ENCODE measurements at places on chromosomes 11 and 22.

- DNase-seq = no peak
Measured at GRCh38 chr22:28989484-28989883, 72.1 kb downstream of the C22orf31 start.

DNA sequence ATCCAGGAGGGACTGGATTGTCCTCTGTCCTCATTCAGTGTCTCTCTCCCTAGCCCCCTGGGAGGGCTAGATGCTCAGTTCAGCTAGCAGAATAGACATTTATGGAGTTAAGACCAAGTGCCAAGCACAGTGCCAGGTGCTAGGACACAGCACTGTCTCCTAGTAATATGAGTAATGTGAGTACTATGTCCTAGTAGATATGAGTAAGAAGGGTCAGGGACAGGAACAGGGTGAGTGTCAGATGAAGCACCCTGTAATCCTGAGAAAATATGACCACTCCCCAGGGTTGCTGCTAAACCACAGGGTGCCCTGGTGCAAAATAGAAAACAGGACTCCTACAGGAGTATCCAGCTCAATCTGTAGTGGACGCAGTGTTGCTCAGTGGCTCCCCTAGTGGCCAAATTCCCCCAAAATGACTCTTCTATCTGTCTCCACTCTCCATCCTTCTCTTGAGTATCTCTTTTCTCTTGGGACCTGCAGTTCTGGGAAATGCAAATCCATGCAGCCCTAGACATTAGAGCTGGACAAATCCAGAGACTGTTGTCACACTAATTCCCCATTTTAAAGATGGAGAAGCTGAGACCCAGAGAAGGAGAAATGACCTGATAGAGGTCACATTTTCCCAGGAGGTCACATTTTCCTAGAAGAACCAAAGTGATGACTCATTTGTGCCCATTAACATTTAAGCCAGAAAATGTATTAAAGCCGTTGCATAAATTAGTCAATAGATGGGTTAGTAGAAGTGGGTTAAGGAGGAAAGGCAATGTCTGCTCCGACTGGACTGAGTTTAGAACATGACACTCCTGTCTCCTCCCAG lies 214.3 kb downstream of the NXPE2 start:
- DNase-seq = peak; percentile 9

- DNase-seq = peak; percentile 99
Measured at GRCh38 chr11:106021967-106022794, at the start of gene MSANTD4. Gene MSANTD4, minus strand, starts transcription at chr11:106022240. Its CDS starts 11,323 bp downstream, at chr11:106010917.

DNA sequence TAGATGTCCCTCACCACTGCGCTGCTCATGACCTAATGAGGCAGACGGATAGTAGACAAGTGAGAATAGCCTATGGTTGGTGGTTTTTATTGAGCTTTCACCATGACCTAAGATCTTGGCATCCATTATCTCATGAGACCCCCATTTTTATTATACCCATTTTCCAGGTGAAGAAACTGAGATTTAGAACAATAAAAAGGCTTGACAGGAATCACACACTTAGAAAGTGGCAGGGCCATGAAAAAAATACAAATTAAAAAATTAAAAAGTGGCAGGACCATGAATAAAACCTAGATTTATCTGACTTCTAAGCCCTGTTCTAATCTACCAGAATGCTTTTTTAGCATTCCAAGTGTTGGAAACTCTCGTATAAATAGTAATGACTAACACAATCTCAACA lies 1.1 kb downstream of the LRRC55 start:
- DNase-seq = no peak

GRCh38 chr11:122743949-122744348 lies 88.4 kb downstream of the UBASH3B start:
- DNase-seq = peak; percentile 73

DNA sequence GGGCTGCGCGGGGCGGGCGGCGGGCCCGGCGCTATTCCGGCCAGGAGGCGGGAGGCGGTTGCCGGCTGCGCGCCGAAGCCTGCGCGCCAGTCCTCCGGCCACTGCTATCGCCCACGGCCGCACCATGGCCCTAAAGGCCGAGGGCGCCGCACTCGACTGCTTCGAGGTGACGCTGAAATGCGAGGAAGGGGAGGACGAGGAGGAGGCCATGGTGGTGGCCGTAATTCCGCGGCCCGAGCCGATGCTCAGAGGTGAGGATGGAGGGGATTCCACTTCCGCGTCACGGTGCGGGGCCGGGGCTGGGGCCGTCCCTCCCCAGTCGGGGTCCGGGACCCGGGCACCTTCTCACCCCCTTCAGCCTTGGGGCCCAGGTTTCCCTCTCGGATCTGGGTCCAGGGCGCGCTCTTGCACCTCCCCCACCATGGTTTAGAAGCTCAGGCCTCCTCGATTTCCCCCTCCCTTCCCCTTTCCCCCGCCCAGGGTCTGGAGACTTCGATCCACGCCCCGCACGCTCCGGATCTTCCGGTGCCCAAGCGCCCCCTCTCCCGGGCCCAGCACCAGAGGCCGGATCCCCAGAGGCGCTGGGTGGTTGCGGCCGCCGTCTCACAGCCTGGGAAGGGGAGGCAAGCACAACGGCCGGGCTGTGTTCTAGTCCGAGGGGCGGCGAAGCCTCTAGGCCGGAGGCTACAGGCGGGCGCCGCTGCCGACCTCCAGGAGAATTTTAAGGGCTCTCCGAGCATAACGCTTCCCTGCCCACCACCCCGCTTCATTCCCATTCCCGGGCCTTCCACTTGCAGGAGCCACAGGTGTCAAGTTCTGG lies 517 bp downstream of the SPINDOC start:
- peak; percentile 68 for DNase-seq

DNA sequence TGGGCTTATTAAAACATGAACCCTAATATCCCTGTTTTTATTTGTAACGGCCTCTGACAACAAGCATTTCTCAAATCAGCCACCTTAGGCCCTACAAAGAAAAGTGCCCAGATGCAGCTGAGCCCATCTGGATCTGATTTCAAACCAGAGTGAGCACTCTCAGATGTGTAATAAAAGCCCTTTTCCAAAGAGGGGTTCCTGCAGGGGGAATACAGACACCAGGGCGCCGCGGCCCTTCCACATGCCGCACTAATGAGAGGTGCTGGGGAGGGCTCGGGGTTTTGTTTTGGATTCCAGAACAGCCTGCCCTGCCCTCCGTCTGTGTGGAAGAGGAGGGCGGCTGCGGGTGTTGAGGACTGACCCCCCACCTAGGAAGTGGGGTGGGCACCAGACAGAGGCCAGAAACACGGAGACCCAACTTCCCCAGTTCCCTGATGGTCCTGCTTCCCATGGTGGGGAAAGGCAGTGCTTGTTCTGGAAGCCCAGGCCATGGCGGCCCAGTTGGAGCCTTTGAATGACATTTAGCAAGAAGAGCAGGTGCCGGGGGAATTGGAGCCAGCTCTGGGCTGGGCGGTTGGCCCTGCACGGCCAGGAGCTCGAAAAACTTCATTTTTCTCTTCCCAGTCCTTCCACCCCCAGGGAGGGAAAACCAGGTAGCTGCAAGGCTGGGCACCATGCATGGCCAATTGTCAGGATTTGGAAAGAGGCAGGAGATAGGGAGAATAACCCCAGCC lies 63.7 kb downstream of the MACROD1 start:
- DNase-seq = no peak

DNA sequence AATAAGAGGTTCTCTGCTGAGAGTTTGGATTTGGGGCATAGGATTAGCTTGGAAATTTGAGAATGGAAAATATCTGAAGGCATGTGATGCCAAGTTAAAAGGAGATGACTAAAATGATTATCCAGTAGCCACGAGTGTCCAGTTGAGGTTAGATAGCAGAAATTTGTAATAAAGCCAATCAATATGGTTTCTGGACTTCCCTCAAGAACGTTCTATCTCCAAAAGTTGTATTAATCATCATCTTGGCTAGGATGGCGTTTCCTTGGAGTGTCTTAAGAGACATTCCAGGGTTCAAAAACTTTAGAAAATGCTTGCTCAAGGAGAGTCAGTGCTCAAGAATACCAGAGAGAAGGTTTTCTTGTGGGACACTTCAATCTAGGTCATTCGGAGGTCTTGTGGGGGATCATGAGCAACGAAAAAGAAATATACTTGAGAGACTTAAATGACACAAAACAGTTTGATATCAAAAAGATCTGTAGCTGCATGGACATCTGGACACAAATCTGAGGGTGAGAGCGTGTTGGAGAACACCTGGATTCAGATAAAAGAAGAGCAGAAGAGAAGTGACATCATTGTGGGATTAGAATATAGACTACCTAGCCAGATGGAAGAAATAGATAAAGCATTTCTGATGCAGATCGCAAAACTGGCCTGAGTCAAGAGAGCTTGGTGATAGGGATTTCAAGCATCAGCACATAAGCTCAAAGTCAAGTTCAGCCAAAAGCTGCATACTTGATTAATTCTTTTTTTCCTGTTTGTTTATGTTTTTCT lies 97.7 kb downstream of the ARFGAP2 start:
- DNase-seq = no peak

DNA sequence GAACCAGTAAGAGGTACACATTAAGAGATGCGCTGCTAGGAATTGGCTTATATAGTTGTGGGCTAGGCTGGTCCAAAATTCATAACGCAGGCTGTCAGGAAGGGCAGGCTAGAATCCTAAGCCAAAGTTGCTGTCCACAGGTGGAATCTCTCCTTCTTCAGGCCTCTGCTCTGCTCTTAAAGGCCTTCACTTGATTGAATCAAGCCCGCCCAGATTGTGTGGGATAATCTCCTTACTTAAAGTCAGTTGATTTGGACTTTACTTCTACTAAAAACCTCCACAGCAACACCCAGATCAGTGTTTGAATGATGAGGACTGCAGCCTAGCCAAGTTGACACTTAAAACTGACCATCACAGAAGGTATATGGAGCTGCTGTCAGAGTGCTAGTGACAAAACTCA lies 68.8 kb downstream of the LRRC32 start:
- DNase-seq = no peak

DNA sequence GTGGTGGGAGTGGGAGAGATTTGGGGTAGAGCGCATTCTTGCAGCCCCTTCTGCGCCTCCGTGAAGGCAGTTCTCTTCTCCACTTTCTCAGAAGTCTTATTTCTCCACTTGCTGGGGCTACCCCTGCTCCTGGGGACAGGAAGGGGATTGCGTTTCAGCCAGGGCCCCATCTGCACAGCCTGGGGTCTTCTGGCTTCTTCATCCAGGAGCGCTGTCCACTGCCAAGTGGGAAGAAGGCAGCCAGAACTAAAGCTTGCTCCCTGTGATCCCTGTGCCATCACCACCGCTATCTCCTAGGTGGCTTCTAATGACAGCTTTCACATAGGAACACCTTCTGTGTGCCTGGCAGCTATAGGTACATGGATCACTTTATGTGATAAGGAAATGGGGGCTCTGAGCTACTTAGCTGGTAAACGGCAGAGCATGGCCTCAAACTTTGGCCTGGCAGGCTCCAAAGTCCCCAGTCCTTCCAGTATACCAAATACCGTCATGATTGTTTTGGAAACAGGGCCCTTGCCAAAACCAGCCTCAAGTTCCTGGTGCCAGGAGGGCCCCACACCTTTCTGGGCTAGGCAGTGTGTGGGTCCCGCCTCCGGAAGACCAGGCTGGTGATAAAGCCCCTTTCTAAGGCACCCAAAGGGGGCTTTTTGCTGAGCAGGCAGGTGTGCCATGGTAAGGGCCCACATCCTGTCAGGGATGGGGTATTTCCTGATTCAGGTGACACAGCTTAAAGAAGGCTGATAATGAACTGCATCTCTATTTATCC lies 60.4 kb upstream of the PAX6 start:
- DNase-seq = peak; percentile 7

DNA sequence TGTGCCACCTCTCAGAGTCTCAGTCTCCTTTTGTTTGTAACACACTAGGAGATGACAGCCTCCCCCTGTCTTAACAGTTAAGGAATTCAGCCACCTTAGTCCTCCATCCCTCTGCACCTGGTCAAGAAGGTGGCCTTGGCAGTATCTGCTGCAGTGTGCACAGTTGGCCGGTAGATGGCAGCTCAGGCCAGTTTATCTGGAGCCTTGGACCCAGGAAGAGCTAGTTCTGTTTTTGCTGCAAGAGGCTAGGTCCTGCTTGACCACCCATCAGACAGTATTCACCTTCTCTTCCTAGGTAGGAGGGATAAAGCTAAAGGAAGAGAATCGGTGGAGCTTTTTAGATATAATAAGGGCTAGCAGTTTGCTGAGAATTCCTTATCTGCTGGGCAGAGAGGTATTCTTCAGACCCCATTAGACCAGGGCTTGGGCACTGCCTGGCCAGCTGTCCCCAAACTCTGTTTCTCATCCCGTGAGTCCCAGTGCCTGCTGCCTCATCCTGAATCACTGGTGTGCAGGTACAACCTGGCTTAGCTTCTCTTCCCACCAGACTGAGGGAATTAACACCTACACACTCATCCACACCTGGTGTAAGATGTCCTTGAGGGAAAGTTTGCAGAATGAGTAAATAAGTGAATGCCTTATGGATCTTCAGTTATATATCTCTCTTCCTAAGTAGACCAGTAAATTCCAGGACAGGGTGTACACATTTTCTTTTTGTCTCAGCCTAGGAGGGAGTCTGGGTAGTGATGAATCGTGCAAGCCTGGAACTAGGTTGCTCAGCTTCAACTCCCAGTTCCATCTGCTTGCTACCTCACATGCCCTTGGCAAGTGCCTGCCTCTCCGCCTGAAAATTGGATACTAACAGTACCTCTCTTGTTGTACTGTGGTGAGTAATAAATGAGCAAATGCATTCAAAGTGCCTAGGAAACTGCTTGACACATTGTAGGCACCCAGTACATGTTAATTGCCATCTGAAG lies 70.8 kb upstream of the NARS2 start:
- DNase-seq = peak; percentile 78

DNA sequence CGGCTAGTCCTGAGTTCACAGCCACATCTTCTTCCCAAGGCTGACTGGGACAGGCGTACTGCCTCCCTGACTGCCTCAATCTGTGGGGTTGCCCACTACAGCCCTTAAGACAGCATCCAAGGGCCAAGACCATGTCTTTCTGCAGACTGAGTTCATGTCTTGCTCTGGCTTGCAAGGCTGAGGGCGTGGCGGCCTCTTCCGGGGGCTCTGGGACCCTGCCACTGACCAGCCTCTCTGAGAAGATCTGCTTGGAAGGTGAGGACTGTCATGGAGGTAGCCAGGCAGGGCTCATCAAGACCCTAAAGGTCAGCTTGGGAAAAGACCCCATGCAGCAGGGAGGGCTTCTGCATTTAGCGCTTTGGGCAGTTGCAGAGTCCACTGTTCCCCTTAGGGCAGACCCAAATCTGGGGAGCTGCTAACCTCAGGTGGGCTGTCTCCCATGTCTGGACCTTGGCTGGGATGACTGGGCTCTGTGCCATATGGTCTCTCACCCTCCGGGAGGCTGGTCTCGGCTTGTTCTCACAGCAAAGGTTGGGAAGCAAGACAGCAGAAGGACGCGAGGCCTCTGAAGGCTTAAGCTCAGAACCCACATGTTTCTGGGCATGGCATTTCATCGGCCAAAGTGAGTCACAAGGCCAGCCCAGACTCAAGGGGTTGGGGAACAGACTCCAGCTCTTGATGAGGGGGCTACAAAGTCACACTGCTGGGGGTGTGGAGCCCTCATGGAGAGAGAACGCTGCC lies 109.1 kb upstream of the LMO1 start:
- DNase-seq = no peak

DNA sequence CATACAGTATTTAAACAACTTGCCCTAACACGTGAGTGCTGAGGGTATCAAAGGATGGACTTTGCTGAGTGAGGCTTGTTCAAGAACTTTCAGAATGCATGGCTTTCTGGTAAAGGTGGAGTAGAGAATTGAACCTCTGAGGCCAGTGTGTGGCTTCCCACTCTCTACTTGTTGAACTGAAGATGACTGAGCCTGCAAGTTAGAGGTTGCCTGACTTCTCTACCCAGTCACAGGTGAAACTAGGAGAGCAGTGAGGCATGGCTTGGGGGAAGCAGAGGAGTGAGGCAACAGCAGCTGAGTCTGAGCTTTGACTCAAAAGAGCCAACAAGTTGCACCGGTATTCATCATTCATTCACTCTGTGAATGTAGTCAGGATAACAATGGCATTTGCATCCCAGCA lies 256.4 kb upstream of the SESN3 start:
- DNase-seq = peak; percentile 91

- DNase-seq = no peak
Measured at GRCh38 chr22:37491559-37492427, 5.6 kb upstream of the MFNG start.
